Lung (tissue), 17 donors: ENCODE measurements at places on chromosomes 5 and 9. TPM values are rescaled to one million over a fixed set of nuclear protein-coding genes. Genes with fewer than 3 reads are reported as not detected.
A peak's percentile ranks its signal among the peaks of the same experiment; 100 is the strongest.

Gene TAS2R1
- 0.85 TPM for total RNA-seq

GRCh38 chr9:111983484-111983908 lies 86.9 kb downstream of the UGCG start:
- no peak for DNase-seq

- DNase-seq = no peak
Measured at GRCh38 chr9:37619806-37620205, 27.4 kb upstream of the TOMM5 start.

- DNase-seq = peak; percentile 32
Measured at GRCh38 chr9:27085456-27085855, 23.6 kb upstream of the TEK start.

GRCh38 chr9:135729480-135729879 lies 27.5 kb downstream of the KCNT1 start:
- DNase-seq = no peak

DNA sequence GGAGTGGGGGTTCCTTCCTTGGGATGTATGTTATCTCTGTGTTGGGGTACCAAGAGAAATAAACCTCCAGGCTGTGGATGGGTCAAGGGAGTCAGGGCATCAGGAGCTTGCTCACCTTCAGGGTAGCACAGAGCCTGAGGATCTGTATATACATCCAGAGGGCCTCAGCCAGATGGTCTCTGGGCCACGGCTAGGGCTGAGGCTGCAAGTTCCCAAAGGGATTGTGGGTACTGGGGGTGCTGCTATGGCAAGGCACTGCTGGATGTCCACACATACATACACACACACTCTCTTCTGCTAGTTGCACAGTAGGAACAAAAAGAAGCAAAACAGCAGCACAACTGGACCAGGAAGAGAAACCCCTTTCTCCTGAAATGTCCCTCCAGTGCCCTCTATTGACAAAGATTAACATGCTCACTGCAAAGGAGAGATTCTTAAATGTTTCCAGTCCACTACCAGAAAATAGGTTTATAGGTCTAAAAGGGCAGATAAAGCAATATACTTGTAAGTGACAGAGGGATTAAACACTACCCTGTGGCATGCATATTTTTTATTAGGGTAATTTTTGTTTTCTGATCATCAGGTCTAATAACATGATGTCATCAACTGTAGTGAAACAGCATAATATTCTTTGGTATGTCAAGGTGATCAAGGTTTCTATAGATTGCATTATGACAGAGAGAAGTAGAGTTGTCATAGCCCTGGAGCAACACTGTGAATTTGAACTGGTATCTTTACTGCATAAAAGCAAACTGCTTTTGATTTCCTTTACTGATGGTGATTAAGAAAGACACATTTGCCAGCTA lies 56.3 kb upstream of the KCNN2 start:
- DNase-seq = no peak

GRCh38 chr5:65742565-65743231 lies 20.7 kb downstream of the NLN start:
- peak; percentile 71 for DNase-seq

DNA sequence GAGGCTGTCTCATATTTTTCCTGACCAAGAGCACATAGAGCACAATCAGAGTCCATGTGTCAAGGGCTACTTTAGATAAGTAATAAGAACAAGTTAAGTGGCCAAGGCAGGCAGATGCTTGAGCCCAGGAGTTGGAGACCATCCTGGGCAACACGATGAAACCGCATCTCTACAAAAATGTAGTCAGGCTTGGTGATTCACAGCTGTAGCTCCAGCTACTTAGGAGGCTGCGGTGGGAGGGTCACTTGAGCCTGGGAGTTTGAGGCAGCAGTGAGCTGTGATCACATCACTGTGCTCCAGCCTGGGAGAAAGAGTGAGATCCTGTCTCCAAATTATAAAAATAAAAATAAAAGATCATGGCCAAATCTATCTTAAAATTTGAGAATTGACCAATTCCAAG lies 767.9 kb upstream of the CTNND2 start:
- DNase-seq = no peak

DNA sequence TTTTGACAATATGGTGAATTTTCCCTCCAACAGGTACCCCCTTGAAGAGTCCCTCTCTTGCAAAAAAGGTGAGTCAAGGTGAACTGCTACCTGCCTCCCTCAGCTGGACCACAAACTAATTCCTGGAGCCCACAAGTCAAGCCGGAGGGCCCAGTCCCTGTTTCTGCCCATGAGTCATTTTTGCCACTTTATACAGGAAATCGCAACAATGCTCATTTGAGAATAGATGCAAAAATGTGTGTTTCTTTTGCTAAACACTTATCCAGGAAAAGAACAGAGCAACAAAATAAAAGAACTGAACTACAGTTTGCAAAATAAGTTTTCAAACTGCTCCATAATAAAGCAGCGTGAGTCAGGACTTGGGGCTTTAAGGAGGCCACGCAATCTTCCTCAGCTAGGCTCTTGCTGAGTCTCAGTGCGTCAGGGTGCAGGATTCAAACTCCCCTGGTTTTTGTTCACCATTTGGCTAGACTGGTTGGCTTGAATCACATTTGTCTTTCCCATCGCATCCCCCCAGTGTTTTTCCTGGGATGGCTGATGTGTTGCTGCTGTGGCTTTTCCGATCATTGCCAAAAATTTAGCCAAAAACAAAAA lies 102.7 kb downstream of the GOLPH3 start:
- no peak for DNase-seq
